ENCODE measurements at places on chromosomes 3 and 15.

- no peak for DNase-seq
These were observed 75.5 kb downstream of the LRRFIP2 start for GRCh38 chr3:37098884-37099283.

- DNase-seq = no peak
These were observed 9.6 kb upstream of the FMN1 start for GRCh38 chr15:33204087-33204486.

DNA sequence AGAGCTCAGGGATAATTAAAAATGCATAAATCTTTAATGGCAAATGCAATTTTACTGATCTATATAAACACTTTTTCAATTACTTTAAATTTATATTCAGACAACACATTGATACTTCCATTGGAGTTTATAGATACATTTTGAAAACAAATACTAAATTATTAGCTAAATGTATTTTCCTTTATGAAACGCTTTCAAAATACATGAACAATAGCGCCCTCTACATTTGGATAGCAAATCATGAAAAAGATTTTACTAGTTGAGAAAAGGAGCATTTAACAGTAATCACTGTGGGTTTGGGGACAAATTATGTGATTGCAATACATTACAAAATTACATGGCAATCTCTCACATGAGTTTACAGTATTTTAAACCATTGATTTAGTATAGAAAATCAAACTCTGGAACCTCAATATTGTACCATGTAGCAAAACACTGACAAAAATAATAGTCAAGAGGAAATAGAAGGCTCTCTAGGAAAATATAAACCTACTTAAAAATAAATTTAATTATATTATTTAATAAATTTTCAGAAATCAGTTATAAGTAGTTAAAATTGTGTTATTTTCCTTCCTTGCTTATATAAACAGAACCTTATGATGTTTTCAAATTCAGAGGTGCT lies 207.9 kb downstream of the ZIC1 start:
- no peak for DNase-seq

- no peak for DNase-seq
These were observed 31.5 kb downstream of the FBN1 start for GRCh38 chr15:48614051-48614450.

DNA sequence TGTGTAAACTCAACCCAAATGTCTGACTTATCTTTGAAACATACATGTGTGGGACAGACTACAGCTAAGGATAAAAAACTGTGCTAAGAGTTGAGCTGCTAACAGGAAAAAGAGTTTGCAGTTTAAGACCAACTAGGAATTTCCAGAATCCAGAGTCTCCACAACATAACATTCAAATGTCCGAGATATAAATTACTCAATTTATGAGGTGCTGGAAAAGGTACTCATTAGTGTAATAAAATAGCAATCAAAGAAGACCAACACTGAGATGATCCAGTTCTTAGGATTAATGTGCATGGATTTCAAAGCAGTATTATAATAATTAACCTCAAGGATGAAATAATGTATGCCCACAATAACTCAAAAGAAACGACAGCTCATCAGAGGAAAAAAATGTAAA lies 426.5 kb upstream of the KCNMB2 start:
- no peak for DNase-seq

DNA sequence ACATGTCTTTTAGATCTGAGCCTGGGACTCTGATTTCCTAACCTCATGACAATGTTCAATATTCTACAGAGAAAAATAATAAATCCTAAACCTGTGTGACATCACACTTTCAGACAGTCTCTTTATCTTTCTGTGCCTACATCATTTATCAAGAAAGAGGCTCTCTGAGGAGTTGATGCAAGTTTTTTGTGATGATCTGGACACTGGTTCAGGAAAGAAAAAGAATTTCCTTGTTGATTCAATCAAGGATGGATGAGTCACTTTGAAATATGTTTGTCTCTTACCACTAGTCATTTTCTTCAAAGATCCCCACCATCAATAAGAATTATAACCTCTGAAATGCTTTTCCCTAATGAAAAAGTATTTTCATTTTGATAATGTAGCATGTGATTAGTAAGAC lies 404.6 kb downstream of the WDR72 start:
- DNase-seq = no peak

- no peak for DNase-seq
These were observed 419.0 kb downstream of the CNTN4 start for GRCh38 chr3:2517500-2518172.

DNA sequence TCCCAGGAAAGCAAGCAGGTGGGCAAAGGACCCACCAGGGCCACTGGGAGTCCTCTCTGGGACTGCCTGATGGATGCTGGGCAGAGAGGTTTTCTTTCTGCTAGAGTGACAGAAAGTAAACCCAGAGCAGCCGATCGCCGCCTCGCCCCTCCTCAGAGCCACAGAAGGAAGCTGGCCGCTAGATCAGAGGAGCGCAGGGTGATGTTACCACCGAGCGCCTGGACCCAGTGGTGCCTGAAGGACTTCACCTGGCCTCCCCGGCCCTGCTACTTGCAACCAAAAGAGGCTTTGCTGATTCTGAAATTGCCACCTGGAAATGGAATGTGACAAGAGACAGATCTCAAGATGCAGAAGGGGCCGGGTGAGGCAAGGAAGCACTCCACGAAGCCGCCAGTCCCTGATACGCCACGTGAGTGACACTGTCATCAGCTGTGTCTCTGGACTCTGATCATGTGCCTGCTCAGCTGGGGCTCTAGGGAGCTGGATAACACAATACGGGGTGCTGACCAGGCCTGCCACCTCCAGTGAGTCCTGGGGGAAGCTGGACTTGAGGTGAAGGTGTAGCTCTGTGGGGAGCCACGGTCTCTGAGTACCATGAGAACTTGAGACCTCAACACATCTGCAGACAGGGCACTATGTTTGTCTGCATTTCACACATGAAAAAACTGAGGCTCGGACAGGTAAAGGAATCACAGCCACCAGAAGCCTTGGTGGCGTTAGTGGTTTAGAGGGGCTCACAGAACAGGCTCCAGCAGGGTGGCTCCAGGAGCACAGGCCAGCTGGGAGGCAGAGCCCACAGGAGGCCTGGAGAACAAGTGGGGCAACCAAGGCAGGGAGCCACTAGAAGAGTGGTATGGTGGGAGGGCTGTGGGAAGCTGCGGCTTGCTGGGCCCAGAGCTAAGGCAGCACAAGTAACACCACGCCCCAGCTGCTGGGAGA lies 137.9 kb upstream of the PRR20G start:
- no peak for DNase-seq

GRCh38 chr3:115292131-115292530 lies 145.0 kb upstream of the ZBTB20 start:
- no peak for DNase-seq

- DNase-seq = no peak
These were observed 69.9 kb downstream of the FBLN2 start for GRCh38 chr3:13618836-13619235.

GRCh38 chr15:89364341-89364740 lies 29.7 kb upstream of the POLG start:
- DNase-seq = no peak

- no peak for DNase-seq
These were observed 135.4 kb downstream of the RAB11A start for GRCh38 chr15:66004618-66005262.

DNA sequence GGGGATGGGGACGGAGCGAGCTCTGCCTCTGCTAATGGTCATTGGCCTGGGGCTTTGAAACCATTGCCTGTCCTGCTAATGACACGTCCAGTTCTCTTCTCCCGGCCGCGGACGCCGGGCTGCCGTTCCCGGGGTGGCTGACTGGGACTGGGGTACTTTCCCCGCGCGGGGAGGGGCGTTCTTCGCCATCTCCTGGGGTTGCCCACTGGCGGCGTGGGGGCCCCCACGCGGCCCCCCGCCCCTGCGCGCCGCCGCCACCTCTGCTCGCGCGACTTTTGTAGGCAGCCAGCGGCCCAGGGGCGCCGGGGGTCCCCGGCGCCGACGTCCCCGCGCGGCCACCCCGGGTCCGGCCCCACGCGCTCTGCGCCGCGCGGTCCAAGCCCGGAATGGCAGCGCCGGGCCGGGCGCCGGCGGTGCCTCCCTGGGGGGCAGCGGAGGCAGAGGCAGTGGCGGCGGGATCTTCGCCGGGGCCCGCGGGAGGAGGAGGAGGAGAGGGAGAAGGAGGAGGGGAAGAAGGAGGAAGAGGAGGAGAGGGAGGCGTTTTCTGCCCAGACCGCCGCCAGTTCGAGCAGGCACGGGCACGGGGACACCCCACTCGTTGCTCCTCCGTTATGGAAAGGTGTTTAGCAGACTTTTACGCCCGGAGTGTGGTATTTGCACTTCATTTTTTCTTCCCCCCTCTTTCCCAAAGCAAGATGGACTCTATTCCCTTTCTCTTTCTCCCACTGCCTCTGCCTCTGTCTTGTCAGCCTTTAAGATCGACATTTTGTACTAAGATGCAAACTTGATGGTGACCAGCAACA lies 2.3 kb downstream of the BBX start:
- peak; percentile 49 for DNase-seq

- DNase-seq = no peak
These were observed 42.2 kb upstream of the POMGNT2 start for GRCh38 chr3:43148033-43148432.

- no peak for DNase-seq
These were observed 81.2 kb downstream of the SRGAP3 start for GRCh38 chr3:9168241-9168741.

GRCh38 chr15:27222479-27222878 lies 251.5 kb downstream of the GABRG3 start:
- DNase-seq = no peak

- no peak for DNase-seq
These were observed 69.3 kb downstream of the CHAC1 start for GRCh38 chr15:41022487-41023090.

DNA sequence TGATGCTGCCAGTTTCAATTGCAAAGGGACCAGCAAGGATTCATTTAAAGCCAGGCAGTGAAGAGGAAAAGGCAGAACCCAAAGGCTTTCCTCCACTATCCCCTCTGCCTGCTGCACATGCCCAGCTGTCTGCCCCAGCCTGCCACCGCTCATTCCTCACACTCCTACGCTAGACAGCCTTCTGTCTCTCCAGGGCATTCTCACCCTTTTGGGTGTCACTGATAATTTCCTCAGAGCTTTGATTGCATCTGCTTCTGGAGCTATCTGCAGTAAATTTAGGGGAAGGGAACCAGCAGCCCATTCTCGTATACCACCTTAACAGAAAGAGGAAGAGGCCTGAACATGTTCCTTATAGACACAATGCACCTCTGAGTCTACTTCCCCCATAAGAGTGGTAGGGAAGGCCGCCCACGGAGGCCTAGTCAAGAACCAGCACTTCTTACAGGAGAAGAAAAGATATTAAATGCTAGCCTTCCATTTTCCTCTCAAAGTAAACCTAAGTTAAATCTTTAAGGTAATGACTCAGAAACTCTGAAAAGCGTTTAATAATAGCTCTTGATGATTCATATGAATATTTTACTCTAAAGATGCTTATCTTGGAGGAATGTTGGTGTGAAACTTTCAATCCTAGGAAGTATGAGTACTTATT lies 20.9 kb downstream of the NUDT16 start:
- DNase-seq = no peak

DNA sequence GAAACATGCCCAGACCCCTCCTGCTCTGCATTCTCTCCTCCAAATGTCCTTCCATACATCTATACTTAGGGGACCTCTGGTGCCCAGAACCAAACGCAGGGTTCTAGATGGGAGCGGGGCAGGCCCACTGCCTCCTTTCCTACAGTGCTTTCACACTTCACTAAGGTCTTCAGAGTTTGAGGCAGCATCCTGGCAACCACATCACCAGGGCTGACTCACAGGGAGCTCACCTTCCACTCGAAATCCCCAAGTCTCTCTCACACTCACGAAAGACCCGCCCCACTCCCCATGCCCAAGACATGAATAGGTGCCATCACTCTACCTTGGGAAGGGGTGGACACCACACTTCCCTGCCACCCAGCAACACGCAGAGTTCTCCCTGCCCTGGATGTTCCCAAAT lies 18.9 kb downstream of the HOMER2 start:
- DNase-seq = no peak

DNA sequence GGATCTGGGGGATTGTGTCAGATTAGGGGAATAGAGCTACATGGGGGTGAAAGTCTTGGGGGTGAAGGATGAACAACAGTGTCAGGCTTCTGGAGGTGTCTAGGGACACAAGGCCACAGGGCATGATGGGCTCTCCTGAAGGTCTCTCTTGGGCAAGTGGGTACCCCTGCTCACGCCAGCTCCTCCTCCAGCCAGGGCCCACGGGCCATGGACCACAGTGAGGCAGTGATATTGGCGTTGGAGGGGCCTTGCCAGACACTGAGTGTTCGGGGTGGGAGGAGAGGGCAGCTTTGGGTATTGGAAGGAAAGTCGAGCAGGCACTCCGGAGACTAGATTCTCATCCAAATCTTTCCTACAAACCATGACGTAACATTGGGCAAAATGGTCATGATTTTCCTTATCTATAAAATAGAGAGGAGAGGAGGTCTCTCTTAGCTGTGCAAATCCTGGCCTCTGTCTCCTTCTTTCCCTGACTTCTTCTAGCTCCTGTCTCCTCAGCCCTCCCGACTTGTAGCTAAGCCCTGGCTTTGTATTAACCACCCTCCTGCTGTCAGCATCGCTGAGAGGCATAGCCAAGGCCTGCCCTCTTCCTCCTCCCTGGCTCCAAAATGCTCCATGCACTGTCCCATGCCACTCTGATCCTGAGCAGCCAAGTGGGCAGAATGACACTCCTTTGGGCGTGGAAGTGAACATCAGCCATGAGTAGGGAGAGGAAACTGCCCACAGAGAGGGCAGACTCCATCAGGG lies 24.0 kb upstream of the SRP14 start:
- DNase-seq = no peak

DNA sequence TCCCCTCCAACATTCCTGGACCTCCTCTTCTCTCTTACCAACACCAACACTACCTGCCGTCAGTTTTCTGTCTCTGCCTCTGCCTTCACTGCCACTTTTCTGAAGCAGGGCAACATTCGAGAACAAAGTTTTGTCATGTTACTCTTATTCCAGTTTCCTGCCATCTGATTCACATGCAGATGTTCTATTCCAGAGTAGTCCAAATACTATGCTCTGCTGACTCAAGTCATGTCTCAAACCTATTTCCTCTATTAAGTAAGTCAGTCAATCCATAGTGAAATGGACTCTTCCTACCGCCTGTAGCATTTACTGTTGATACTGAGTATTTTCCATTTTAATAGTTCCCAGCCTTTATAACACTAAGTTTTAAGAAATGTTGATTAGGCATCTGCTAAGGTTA lies 43.4 kb downstream of the ESYT3 start:
- DNase-seq = no peak

GRCh38 chr3:171150945-171151344 lies 124.4 kb upstream of the SLC2A2 start:
- no peak for DNase-seq

DNA sequence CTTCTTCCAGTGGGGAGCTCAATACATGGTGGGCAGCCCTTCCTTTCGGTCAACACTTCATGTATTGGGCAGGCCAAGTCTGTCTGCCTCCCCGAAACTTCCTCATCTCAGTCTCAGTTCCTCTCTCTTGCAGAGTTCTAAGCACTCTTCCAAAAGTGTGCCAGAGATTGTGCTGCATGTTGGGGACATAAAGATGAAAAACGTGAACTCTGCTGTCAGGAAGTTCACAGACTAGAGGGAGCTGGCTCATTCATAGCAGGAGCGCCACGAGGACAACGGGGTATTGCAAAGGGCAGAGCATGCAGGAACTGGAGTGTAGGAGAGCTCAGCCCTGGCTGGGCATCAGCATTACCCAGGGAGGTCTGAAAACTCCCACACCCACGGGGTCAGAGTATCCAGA lies 15.3 kb upstream of the EPHB3 start:
- DNase-seq = no peak

Data from left ventricle myocardium inferior (tissue), 1 donor.